ENCODE measurements at places on chromosomes 7 and 10.

- no peak for DNase-seq
These were observed 18.0 kb upstream of the VCL start for GRCh38 chr10:73979809-73980433.

- no peak for DNase-seq
These were observed 25.8 kb downstream of the STN1 start for GRCh38 chr10:103892181-103892580.

DNA sequence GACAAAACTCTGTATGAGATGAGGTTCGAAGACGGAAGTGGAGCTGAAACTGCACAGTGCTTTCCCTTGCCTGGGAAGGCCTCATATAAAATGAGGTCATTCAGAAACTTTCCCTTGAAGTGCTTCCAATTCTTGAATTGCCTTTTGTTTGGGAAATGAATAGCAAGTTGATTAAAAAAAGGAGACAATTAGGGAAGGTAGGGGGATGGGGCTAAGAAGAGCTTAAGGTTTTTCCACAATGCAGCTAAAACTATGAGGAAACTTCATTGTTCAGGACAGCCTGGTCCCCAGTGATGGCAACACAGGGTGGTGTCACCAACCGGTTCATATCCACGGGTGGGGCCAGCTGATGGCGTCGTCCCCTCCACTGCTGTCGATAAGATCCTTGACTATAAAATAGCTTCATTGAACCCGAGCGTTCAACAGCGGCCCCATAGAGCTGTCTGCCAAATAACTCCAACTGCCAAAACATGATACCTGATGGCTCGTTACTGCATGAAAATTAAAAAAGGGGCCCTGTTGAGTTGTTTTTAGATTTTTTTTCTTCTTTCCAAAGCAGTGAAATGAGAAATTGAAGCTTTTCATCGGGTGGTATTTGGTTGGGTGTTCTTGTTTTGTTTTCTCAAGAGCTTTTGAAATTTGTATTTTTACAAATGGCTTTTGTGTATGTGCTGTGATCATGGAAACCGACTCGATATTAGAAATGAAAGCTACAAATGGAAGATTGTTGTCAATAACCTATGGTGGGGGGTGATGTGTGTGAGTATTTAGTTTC lies 2.8 kb upstream of the CELF2 start:
- DNase-seq: no peak

DNA sequence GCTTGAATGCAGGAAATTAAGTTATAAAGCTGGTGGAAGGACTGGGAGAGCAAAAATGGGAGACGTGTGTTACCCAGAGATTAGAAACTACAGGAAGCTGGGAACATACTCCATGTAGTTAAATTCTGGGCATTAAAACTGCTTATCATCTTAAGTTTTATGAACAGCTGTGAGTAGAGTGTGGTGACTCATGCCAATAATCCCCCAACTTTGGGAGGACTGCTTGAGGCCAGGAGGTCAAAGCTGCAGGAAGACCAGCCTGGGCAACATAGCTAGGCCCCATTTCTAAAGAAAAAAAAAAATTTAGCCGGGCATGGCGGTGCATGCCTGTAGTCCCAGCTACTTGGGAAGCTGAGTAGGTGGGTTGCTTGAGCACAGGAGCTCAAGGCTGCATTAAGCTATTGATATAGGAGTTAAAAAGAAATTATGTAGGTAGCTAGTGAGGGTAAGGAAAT lies 56.2 kb upstream of the SEPHS1 start:
- no peak for DNase-seq

DNA sequence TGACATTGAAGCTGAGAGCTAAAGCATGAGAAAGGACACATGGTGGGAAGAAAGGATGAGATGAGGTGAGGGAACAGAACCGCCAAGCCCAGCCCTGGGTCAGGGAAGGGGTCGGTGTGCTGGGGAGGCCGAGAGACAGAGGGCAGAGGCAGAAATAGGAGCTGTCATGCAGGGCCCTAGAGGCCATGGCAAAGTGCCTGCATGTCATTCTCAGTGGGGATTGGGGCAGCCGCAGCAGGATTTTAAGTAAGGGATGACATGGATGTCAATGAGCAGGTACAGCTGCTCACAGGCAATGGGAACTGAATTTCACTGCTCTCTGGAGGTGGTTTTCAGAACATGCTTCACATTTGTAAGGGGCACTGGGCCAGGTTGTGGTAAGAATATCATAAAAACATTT lies 227.4 kb downstream of the RAB11FIP2 start:
- no peak for DNase-seq

- no peak for DNase-seq
These were observed 408.6 kb upstream of the PRKCQ start for GRCh38 chr10:6988654-6989053.

- DNase-seq: peak; percentile 80
These were observed 248.8 kb upstream of the PTN start for GRCh38 chr7:137592232-137592896.

- no peak for DNase-seq
These were observed 211.2 kb downstream of the GLI3 start for GRCh38 chr7:42025635-42026375.

DNA sequence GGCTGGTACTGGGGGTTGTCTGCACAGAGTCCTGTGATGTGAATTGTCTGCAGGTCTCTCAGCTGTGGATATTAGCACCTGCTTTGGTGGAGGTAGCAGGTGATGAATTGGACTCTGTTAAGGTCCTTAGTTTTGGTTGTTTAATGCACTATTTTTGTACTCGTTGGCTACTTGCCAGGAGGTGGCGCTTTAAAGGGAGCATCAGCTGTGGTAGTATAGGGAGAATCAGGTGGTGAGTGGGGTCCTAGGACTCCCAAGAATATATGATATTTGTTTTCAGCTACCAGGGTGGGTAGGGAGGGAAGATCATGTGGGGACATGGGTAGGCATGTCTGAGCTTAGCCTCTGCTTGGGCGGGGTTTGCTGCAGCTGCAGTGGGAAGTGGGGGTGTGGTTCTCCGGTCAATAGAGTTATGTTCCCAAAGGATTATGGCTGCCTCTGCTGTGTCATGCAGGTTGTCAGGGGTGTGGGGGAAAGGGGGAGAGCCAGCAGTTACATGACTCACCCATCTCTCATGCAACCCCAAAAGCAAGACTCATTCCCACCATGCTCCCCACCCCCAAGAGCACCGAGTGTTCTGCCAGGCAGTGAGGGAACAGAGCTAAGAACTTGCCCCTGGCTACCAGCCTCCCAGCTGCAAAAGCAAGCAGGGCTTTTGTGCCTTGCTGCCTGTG lies 53.7 kb upstream of the ZNF273 start:
- no peak for DNase-seq

DNA sequence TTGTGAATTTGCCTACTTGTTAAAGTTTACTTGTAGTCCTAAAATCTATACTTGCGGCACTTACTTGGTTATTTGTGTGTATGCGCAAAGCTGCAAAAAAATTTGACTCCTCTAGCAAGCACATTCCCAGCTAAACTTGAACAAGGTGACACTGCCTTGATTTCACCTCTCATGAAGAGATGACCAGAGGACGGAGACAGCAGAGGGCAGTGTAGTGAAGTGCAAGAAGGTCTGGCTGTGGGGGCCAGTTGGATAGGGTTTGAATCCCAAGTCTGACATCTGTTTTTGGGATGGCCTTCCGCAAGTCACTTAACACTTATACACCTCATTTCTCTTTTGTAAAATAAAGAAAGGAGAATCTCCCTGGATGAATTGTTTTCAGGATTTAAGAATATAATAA lies 15.7 kb downstream of the SLK start:
- peak; percentile 24 for DNase-seq

DNA sequence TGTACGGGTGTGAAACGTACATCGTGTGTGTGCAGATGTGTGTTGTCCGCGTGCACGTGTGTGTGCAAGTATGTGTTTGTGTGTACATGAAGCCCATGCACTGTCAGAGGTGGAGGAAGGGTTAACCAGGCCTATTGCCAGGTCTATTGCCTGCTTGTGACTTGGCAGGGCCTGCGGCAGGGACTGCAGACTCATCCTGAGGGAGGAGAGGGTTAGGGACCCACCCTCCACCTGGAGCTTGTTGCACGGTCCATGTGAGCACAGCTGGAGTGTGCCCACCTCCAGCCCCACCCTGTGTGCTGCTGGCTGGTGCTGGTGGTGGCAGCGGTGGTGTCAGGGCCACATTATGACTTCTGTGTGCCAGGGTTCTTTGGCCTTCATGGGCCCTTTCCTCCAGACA lies 7.1 kb upstream of the AQP1 start:
- no peak for DNase-seq

GRCh38 chr7:149529136-149529718 lies 31.6 kb upstream of the ZNF746 start:
- DNase-seq: no peak

DNA sequence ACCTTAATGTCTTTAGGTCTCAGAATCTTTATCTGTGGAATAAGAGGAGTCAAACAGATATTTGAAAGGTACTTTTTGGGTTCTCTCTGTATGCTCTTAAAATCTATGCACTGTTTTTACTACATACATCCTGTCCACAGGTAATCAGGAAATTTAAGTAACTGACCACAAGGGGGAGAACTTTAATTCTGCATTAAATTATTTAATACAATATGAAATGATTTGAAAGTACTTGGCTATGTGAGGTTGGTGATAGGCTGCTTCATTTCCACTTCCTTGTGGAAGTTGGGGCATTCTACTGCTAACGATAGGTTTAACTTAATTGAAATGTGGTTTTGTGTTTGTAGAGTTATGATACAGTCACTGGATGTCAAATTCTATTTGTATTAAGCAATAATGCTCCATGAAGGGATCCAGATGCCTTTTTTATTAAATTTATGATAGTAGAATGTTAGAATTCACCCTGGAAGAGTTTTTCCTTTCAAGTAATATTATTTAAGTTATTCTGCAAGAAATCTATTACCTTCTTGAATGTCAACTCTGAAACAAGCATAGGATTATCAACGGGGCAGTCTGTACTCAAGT lies 6.0 kb downstream of the TEX47 start:
- DNase-seq: no peak

- DNase-seq: no peak
These were observed 130.5 kb upstream of the UNC5B start for GRCh38 chr10:71081912-71082311.

GRCh38 chr10:49257154-49257553 lies 41.8 kb upstream of the C10orf71 start:
- DNase-seq: no peak

- DNase-seq: no peak
These were observed 73.3 kb upstream of the COL13A1 start for GRCh38 chr10:69728335-69728870.

DNA sequence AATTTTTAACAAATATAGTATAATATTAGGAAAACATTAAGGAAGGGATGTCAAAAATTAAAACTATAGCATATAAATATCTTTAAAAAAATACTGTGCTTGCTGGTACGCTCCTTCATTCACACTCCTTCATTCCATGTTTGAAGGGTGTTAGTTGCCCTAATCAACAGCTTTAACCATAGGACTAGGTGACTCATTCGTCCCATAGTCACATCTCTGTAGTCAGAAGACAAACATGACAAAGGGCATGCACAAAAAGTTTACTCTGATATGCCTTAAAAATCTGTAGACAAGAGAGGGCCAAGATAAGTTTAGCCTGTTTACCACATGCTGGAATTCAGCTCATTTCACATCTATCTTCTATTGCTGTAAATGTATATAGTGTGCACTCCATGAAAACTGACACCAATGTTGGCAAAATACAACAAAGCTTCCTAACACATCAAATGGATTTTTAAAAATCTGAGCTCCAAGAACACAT lies 646 bp downstream of the FAM13C start:
- DNase-seq: no peak

- no peak for DNase-seq
These were observed 71.1 kb upstream of the FZD1 start for GRCh38 chr7:91193141-91193540.

DNA sequence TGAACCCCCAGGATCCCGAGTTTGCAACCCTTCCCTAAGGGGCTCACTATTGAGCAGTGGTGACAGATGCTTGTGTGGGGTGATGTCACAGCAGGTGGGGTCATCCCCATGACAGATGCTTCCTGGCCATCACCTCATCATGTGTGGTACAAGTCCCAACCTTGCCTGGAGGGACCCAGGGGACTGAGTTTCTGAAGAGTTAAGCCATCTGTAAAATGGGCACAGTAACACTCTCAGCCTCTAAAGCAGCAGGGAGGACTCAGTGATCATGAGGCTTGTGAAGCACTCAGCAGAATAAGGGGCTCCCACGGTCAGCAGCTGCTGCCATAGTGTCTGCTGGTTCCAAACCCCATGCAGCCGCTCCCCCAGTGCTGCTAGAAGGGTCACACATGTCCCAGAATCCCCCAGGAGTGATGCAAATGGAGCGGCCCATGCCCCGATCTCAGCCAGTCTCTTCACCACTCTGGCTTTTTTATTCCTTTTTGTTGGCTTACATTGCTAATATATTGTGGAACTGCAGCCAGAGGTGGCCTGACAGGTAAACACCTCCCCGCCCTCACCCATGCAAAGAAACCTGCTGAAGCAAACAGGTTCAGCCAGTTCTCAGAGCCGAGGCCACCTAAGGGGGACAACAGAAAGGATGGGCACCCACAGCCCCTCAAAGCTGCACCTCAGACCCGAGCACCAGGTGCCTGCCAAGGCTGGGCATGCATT lies 102.1 kb upstream of the PDGFA start:
- no peak for DNase-seq

DNA sequence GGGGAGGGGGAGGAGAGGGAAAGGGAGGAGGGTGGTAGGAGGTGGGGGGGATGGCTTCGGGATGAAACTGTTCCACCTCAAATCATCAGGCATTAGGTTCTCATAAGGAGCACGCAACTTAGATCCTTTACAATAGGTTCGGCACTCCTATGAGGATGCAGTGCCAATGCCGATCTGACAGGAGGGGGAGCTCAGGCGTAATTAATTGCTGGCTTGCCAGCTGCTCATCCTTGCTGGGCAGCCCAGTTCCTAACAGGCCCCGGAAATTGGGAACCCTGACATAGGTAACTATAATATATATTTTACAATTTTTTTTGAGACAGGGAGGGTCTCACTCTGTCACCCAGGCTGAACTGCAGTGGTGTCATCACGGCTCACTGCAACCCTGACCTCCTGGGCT lies 118.8 kb upstream of the SFMBT2 start:
- DNase-seq: no peak

Measured in right hindlimb (tissue), 1 donor.